ENCODE measurements at places on chromosomes 5 and 9.

DNA sequence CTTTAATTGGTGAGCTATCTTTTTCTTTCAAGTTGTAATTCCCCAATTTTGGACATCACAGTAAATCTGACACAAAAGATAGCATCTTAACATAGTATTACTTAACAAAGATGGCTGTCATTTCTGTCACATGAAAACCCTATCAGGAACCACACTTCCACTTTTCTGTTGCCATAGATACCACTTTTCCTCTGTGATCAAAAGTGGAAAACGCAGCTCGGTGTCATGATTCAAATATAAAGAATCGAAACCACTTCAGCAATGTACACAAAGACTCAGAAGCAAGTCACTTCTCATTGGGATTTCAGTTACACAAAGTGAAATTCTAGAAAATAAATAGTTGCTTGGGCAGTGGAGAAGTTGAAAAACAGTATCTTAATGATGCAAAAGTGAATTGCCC is 524.9 kb upstream of the ITGA1 start:
- H3K36me3 ChIP-seq, result no peaks in the 10 kb centered on the region
- H3K4me1 ChIP-seq, result no peaks in the 10 kb centered on the region
- no peak overlapping the region for H3K27ac ChIP-seq
- no peak overlapping the region for H3K4me3 ChIP-seq
- no peak for DNase-seq

DNA sequence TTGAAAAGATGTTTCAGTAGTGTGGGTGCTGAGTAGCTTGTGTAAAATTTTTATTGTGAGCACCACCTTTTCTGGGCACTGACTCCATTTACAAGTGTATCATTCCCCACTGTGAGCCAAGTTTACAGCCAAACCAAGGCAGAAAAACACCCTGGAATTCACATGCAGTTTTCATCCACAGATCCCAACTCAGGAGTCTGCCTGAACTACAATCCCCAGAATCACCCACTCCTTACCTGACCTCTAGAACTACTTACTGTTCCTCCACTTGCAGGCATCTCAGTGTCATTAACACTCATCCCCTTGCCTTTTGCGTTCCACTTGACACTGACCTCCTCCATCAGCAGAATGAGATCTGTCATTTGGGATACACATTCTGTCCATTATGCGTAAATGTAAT is 2042.6 kb upstream of the CDH6 start:
- peaks cover 1% of the 10 kb centered on the region for H3K27me3 ChIP-seq
- H3K4me1 ChIP-seq, result peaks cover 4% of the 10 kb centered on the region
- DNase-seq, result no peak
- H3K4me3 ChIP-seq, result no peak overlapping the region
- no peaks in the 10 kb centered on the region for H3K36me3 ChIP-seq
- no peak overlapping the region for H3K27ac ChIP-seq

DNA sequence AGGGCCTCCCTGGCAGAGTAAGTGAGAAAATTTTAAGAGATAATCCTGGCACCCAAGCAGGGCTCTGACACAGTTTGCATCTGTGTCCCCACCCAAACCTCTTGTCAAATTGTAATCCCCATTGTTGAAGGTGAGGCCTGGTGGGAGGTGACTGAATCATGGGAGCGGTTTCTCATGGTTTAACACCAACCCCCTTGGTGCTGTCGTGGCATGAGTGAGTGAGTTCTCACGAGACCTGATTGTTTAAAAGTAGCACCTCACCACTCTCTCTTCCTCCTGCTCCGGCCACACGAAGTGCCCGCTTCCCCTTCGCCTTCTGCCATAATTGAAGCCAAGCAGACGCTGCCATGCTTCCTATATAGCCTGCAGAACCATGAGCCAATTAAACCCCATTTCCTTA is 80.1 kb downstream of the FBXW11 start:
- no peak overlapping the region for H3K4me3 ChIP-seq
- peaks cover 8% of the 10 kb centered on the region for H3K4me1 ChIP-seq
- DNase-seq, result no peak
- H3K36me3 ChIP-seq, result peaks cover 3% of the 10 kb centered on the region
- H3K27ac ChIP-seq, result no peak overlapping the region

DNA sequence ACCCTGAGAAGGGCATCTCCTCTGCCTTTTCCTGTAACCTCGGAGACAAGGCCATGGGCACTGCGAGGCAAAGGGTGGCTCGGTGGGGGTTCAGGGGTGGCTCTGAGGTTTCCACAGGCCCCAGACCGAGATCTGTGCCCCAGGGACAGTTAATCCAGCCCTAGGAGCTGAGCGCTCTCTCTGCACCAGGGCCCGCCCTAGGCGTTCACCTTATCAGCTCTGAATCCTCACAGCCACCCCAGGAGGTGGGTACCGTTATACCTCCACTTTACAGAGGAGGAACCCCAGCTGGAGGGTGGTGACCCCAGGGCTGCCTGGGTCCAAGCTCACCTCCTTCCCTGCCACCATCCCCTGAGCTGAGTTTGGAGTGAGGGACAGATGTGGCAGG is 2.3 kb upstream of the ENG start:
- H3K27ac ChIP-seq, result no peak overlapping the region
- no peaks in the 10 kb centered on the region for H3K36me3 ChIP-seq
- peaks cover 59% of the 10 kb centered on the region for H3K4me1 ChIP-seq
- DNase-seq, result no peak
- no peak overlapping the region for H3K4me3 ChIP-seq

GRCh38 chr5:17620627-17621026 is 10.4 kb downstream of the TAF11L12 start:
- no peak overlapping the region for H3K27ac ChIP-seq
- H3K4me1 ChIP-seq, result no peaks in the 10 kb centered on the region
- H3K27me3 ChIP-seq, result no peaks in the 10 kb centered on the region
- no peak for DNase-seq

DNA sequence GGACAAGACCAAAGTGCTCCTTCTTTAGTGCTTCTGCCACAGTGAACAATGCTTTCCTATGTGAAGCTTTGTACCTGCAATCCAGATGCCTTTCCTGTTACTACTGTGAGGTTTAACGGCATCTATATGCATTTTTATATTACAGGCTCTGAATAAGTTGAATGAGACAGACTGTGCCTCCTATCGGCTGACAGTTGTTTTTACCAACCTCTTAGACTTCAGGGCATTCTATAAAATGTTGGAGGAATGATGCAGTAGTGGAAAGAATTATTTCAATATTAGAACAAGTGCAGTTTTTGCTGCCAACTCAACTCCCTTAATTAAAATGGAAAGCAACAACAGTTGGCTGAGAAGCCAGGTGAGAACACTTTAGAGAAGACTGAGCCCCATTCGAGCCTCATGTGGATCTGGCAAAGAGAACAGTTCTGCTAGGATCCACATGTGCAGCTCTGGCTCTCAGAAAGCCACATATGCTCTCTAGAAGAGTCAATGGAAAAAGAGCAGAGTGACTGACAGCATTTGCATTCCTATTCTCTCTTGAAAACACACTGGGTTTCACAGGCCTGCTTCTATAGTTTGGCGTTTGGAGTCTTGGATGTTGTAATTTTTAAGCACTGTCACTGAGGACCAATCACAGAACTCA is 147.5 kb downstream of the LURAP1L start:
- no peak overlapping the region for H3K4me3 ChIP-seq
- DNase-seq, result no peak
- no peaks in the 10 kb centered on the region for H3K27me3 ChIP-seq
- no peak overlapping the region for H3K27ac ChIP-seq

GRCh38 chr5:54774281-54775170 is 210.9 kb downstream of the ESM1 start:
- no peak overlapping the region for H3K4me3 ChIP-seq
- H3K4me1 ChIP-seq, result no peaks in the 10 kb centered on the region

Measured in endothelial cell (in vitro differentiated cells).